ENCODE measurements at places on chromosomes 1 and 21.

DNA sequence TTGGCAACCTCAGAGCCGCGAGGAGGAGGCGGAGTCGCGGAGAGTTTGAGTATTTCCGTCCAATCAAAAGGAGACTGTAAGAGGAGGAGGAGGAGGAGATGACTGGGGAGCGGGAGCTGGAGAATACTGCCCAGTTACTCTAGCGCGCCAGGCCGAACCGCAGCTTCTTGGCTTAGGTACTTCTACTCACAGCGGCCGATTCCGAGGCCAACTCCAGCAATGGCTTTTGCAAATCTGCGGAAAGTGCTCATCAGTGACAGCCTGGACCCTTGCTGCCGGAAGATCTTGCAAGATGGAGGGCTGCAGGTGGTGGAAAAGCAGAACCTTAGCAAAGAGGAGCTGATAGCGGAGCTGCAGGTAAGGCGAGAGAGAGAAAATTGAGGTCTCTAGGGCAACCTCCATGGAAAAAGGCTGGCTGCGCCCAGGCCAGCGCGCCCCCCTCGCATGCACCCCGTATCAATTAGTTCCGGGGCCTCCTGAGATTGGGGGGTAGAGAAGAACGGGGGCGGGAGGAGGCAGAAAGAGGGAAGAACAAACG lies at the start of gene PHGDH:
TSS of gene PHGDH (plus strand) at position 131 of the 538 bp plus-strand sequence. CDS start at position 220, 89 bp downstream.
- DNase-seq = no peak

DNA sequence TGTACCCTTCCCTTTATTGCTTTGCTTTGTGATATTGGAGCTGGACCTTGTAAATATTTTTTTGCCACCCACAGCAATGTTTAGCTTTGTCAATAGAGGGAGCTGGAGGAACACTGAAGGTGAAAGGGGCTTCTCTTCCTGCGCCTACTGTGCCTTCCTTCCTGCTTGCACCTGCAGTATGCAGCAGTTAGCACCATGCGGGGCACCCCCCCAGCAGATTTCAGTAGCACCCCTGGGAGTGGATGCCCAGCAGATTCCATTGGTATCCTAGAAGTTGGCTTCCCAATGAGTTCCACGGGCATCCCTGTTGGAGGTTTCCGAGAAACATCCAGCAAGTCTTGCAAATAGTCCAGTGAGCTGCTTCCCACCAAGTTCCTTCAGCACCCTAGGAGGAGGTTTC lies 25.6 kb downstream of the S100A10 start:
- DNase-seq = no peak

DNA sequence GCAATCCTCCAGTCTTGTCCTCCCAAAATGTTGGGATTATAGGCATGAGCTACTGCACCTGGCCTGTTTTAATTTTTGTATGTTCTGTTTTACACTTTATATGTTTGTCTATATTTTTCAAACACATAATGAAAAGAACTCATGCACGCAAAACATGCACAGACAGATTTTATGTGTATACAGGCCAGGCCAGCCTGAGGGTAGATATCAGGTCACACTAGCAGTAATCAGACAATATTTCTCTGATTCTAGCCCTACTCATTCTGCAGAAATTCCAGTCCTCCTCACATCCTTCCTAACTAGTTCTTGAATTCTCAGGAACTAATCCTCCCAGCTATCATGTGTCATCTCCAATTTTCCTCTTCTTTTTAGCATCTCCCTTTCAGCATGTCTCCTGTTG lies 27.8 kb upstream of the PHGDH start:
- DNase-seq = no peak

GRCh38 chr1:156498432-156499193 lies 2.0 kb downstream of the MEF2D start:
- no peak for DNase-seq

All from activated T-helper 1 cell treated with Interleukin-2 at 50 U/mL for 16 hours (primary cell).